ENCODE measurements at places on chromosomes 16 and 17.
A peak's percentile ranks its signal among the peaks of the same experiment; 100 is the strongest.

- DNase-seq = no peak
These were observed 6.3 kb upstream of the USP31 start for GRCh38 chr16:23155445-23156049.

DNA sequence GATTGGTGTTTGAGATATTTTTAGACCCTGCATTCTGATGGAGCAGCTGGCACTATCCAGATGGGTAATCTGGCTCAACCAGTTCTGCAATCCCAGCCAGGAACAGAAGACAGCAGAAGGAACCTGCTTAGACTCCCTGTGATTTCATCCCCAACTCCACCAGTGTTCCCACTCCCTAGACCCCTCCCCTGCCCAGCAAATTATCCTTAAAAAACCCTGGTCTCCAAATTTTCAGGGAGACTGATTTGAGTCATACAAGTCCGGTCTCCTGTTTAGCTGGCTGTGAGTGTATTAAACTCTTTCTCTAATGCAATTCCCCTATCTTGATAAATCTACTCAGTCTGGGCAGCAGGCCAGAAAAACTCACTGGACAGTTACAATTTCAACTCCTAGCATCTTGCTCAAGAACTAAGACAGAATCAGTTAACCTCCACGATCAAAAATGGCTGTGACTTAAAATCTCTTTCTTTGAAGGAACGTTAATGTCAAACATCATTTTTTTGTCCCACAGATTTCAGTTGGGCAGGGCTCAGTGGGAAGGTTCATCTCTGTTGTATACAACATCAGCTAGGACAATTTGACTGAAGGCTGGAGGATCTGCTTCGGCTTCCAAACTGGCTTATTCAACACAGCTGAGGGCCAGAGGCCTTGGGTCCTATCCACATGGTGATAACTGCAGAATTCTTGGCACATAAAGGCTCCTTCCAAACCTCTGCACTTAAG lies 4.9 kb upstream of the RBL2 start:
- DNase-seq = no peak

DNA sequence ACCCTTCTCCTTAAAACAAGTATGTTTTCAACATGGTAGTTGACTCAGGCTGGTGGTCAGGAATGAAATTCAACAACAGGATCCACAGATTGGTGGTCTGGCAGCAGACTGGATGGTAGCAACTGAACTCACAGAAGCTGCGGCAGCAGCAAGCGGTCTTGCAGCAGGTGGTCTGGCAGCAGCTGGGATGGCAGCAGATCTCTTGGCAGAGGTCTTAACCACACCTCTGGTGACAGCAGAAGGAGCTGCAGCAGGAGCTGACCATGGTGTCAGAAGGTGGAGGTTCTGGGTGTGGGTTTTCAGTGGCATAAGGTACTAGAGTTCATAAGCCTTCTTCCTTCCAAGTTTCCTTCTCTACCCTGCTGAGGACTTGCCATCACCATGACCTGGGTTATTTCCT lies 2.2 kb upstream of the KRTAP4-1 start:
- no peak for DNase-seq

GRCh38 chr17:59011975-59012374 lies 94.7 kb downstream of the TRIM37 start:
- DNase-seq = no peak

DNA sequence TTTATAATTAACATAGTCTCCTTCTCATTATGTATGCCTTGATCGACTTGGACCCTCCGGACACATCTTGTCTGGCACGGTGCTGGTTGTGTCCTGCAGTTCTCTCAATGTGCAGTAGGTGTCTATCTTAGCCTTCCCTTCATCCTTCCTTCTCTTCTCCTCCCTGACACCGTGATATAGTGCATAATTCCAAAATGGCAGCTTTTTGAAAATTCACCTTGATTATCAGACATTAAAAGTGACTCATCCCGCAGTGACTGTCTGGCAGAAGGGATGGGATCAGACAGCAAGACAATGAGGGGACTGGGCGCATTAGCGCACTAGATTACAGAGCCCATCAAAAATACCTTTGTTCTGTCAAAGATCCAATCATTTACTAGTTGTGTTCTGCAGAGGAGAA lies 70.0 kb upstream of the PMFBP1 start:
- no peak for DNase-seq

GRCh38 chr17:3955673-3955988 lies 8.6 kb downstream of the ATP2A3 start:
- DNase-seq = no peak

DNA sequence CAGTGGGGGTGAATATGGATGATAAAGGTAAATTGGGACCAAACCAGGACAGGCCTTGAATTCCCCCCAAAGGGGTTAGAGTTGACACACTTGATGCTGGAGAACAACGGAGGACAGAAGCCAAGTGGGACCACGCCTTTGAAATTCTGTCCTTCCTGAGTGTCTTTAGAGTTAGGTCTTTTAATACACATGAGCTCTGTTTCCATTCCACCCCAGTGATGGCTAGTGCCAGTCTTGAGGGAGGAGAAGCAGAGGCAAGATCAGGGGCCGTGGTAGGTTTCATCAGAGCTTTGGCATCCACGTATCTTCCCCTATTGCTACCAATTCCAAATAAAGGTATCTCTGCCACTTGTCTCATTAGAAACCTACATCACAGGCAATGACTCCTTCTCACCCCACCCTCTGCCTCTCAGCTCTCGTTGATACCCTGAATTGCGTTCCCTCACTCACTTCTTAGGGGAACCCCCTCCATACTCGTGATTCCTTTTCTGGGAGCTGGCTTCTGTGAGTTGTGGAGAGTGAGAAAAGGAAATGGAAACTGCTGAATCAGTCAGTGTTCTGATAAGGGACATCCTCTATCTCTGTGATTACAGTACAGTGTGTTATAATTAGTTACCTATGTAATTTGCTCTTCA lies 2.4 kb upstream of the CCL3L1 start:
- no peak for DNase-seq

- DNase-seq = no peak
These were observed 392.9 kb downstream of the SLC39A11 start for GRCh38 chr17:72699545-72699944.

- no peak for DNase-seq
These were observed 864.0 kb downstream of the KCNJ2 start for GRCh38 chr17:71033336-71033735.

DNA sequence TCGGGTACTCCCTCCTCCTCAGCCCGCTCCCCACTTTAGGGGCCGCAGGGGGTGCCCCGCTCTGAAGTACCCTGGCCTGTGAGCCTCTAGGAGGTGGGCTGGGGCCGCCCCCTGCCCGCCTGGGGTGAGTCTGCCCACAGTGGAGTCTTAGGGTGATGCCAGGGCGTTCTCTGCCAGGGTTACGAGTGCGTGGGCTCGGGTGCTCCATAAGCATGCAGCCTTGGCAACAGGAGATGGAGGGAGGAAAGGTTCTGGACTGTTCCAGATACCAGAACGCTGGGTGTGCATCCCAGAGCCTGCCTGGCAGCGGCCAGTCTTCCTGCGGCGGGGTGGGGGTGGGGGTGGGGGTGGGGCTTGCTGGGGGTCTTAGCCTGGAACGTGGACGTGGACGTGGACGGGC lies 15.9 kb downstream of the CACNA1H start:
- DNase-seq = no peak

DNA sequence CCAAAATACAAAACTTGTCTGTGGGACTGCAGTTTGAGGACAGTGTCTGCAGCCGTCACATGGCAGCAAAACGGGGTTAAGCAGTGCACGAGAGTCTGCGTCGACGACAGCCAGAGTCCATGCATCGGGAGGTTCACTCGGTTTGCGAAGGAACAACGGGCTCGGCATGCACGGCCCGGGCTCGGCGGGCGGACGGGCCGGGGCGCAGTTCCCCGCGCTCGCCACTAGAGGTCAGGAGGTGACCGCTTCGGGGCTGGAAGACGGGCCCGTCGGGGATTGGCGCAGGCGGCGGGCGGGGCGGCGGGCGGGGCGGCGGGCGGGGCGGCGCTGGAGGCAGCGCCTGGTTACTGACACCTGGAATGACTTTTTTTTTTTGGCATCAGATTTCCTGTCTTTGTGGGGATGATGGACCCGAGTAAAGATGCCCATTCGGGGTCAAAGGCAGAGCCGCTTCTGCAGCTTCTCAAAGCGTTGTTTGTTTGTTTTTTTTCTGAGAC lies 6.5 kb downstream of the SCGB1C2 start:
- DNase-seq = peak; percentile 98
